ENCODE measurements at places on chromosomes 5 and 9. TPM values are rescaled to one million over a fixed set of nuclear protein-coding genes. Genes with fewer than 3 reads are reported as not detected.

DNA sequence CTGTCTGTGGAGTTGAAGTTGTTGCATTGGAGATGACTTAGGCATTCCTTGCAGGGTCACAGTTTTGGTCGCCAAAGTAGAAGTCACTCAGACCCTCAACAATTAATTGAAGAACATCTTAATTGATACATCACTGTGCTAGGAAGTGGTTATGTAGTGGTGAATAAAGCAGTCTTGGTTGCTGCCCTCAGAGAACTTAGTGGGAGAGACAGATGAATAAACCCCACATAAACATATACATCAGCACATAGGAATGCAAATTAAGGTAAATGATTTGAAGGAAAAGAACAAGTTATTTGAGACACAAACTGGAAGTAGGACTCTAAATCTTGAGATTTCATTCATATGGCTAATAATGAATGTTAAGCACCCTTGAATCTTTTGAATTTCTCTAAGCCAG, 25.7 kb downstream of the FAM174A start:
- H3K36me3 ChIP-seq: peaks cover 24% of the 10 kb centered on the region
- DNase-seq: no peak
- no peaks in the 10 kb centered on the region for H3K27me3 ChIP-seq

- H3K27me3 ChIP-seq: no peaks in the 10 kb centered on the region
- H3K36me3 ChIP-seq: no peaks in the 10 kb centered on the region
- no peak overlapping the region for H3K4me3 ChIP-seq
- H3K4me1 ChIP-seq: peaks cover under 1% of the 10 kb centered on the region
- H3K27ac ChIP-seq: no peak overlapping the region
These were observed 57.3 kb downstream of the FGF18 start for GRCh38 chr5:171476701-171477100.

- peak overlapping the region; percentile 97 for H3K27ac ChIP-seq
- H3K36me3 ChIP-seq: no peaks in the 10 kb centered on the region
- DNase-seq: peak; percentile 96
- H3K27me3 ChIP-seq: no peaks in the 10 kb centered on the region
These were observed 2.4 kb downstream of the CARD19 start for GRCh38 chr9:93098236-93098946.

GRCh38 chr5:151092762-151093161, 11.9 kb upstream of the TNIP1 start:
- H3K4me1 ChIP-seq: peaks cover 40% of the 10 kb centered on the region
- no peak overlapping the region for H3K27ac ChIP-seq
- no peaks in the 10 kb centered on the region for H3K36me3 ChIP-seq
- DNase-seq: no peak
- no peak overlapping the region for H3K4me3 ChIP-seq

DNA sequence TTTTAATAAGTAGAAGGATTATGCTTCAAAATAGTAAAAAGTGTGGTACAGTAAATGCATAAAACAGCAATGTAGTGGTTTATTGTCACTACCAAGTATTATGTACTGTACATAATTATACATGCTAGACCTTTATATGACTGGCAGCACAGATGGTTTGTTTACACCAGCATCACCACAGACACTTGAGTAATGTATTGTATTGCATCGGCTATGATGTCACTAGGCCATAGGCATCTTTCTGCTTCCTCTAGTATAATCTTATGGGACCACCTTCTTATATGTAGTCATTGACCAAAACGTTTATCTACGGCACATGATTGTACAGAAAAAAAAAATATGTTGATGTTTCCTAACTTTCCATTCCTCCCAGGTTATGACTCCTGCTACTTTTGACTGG, 31.9 kb upstream of the SSBP2 start:
- H3K27me3 ChIP-seq: no peaks in the 10 kb centered on the region
- H3K36me3 ChIP-seq: no peaks in the 10 kb centered on the region
- peaks cover 46% of the 10 kb centered on the region for H3K4me1 ChIP-seq
- DNase-seq: no peak

- no peak overlapping the region for H3K4me3 ChIP-seq
- H3K27me3 ChIP-seq: no peaks in the 10 kb centered on the region
- H3K36me3 ChIP-seq: no peaks in the 10 kb centered on the region
- no peak overlapping the region for H3K27ac ChIP-seq
- DNase-seq: no peak
- peaks cover 47% of the 10 kb centered on the region for H3K4me1 ChIP-seq
These were observed 67.0 kb downstream of the NFIB start for GRCh38 chr9:14246951-14247350.

GRCh38 chr5:132688536-132689339, 14.9 kb downstream of the IL4 start:
- no peak for DNase-seq
- H3K4me1 ChIP-seq: no peaks in the 10 kb centered on the region
- no peak overlapping the region for H3K27ac ChIP-seq
- H3K27me3 ChIP-seq: no peaks in the 10 kb centered on the region
- H3K36me3 ChIP-seq: no peaks in the 10 kb centered on the region

DNA sequence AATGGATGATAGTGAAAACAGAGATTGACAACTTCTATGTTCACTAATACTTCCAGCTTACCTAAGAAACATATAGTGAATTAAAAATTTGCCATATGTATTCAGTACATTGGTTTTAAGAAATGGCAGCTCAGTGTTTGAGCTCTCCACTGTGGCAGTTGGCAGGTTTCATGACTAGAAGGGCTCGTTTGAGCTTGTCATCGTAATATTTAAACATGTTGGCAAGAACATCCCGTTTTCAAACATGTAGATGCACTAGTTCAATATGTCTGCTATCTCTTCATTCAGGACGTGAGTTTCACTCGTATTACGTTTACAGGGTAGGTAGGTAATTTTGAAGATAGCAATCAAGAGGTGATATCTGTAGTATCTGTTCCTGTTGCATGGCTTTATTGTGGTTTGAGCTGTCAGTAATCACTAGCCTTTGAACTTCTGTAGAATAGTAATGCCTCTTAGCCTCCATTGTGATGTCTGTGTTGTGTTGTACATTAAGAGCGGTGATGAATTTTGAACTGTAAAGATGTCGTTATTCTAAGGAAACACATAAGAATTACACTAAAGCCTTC, 74.8 kb downstream of the NLN start:
- H3K4me1 ChIP-seq: peaks cover 9% of the 10 kb centered on the region
- peaks cover 4% of the 10 kb centered on the region for H3K36me3 ChIP-seq
- H3K27me3 ChIP-seq: no peaks in the 10 kb centered on the region

GRCh38 chr9:79384091-79384490, 187.7 kb upstream of the TLE4 start:
- no peaks in the 10 kb centered on the region for H3K4me1 ChIP-seq
- no peaks in the 10 kb centered on the region for H3K27me3 ChIP-seq
- DNase-seq: no peak
- no peaks in the 10 kb centered on the region for H3K36me3 ChIP-seq
- no peak overlapping the region for H3K27ac ChIP-seq

- peaks cover 19% of the 10 kb centered on the region for H3K27me3 ChIP-seq
- peaks cover 13% of the 10 kb centered on the region for H3K4me1 ChIP-seq
- DNase-seq: no peak
- no peak overlapping the region for H3K4me3 ChIP-seq
These were observed 8.5 kb downstream of the INSYN2B start for GRCh38 chr5:169971780-169972179.

GRCh38 chr5:17217493-17218352, at the start of gene BASP1:
TSS of gene BASP1 (plus strand) at chr5:17217631. CDS start at chr5:17275217, 57,586 bp downstream.
- H3K36me3 ChIP-seq: no peaks in the 10 kb centered on the region
- DNase-seq: no peak
- H3K27me3 ChIP-seq: no peaks in the 10 kb centered on the region
- H3K4me1 ChIP-seq: peaks cover 6% of the 10 kb centered on the region
- peak within 1 kb of the TSS; percentile 49 for H3K4me3 ChIP-seq

DNA sequence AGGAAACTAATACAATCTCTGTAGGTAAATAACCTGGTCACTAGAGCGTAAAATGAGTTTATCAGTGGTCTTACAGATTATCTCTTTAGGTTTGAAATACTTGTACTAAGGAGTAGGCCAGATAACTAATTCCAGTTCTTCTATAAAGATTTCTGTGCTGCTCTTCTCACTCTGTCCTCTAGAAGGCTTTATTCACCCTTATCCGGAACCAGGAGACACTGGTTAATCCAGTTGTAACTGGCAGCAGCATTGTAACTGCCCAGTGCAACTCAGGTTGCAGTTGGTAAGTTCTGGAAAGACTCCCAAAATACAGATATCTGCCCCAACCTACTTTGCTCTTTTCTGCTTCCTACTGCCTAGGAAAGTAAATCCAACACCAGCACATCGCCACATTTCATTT, 19.8 kb downstream of the C5orf22 start:
- peaks cover 57% of the 10 kb centered on the region for H3K36me3 ChIP-seq
- H3K27me3 ChIP-seq: no peaks in the 10 kb centered on the region
- no peak for DNase-seq
- H3K4me3 ChIP-seq: no peak overlapping the region
- no peak overlapping the region for H3K27ac ChIP-seq
- H3K4me1 ChIP-seq: no peaks in the 10 kb centered on the region

DNA sequence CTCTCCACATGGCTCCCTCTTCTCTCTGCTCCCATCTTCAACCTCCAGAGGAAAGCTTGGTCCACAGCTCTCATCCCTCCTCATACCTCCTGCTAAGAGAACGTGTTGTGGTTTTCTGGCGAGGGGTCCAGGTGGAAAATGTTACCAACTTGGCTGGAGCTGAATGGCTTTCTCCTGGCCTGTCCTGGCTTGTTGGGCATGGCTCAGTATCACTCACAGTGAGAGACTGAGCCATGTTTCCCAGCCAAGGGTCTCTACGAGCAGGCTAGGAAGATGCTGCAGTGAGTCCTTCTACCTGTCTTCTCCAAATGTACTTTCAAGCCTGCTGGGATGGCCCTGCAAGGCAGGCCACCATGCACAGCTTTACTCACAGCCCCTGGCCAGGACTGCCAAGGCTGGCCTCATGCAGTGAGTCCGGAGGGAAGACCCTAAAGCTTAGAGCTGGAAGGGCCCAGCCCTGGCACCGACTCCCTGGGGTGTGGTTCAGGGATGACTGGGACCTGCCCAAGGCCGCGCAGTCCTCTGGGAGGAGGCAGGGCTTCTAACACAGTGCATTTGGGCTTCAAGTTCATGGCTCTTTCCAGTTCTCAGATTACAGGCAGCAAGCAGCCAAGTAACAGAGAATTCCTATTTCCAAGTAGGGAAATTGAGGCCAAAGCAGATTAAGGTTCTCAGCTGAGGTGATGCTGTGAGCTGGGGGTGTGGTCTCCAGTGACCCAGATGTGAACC, 59.5 kb downstream of the COL27A1 start:
- H3K27ac ChIP-seq: no peak overlapping the region
- peaks cover 2% of the 10 kb centered on the region for H3K36me3 ChIP-seq
- no peaks in the 10 kb centered on the region for H3K27me3 ChIP-seq
- no peak overlapping the region for H3K4me3 ChIP-seq

GRCh38 chr5:128572930-128573319, 34.9 kb upstream of the FBN2 start:
- H3K27ac ChIP-seq: no peak overlapping the region
- H3K4me3 ChIP-seq: no peak overlapping the region
- no peaks in the 10 kb centered on the region for H3K4me1 ChIP-seq
- no peak for DNase-seq

- H3K27ac ChIP-seq: peak overlapping the region; percentile 57
- DNase-seq: no peak
- no peak overlapping the region for H3K4me3 ChIP-seq
- peaks cover 50% of the 10 kb centered on the region for H3K4me1 ChIP-seq
- no peaks in the 10 kb centered on the region for H3K27me3 ChIP-seq
These were observed 9.2 kb downstream of the ARPC5L start for GRCh38 chr9:124871156-124871561.

DNA sequence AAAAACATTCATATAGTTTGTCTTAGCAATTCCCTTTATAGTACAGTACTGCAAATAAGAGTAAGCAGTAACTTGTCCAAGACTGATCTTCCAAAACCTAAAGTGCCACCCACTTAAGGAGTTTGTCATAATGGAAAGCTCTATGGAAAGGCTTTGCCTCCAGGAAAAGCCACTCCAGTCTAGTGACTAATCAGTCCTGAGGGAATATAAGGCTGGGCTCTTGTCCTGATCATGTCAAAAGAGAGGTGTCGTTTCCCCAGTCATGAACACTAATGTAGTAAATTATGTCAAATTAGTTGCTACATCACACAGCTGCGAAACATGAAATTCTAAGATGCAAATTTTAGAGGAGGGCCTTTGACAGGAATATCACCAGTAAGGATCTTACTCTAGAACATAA, 271.6 kb downstream of the GABRB2 start:
- H3K4me3 ChIP-seq: no peak overlapping the region
- no peaks in the 10 kb centered on the region for H3K27me3 ChIP-seq
- H3K36me3 ChIP-seq: no peaks in the 10 kb centered on the region
- DNase-seq: no peak
- no peaks in the 10 kb centered on the region for H3K4me1 ChIP-seq

GRCh38 chr5:157180374-157181264, at the start of gene ITK:
TSS of gene ITK (plus strand) at chr5:157180840. CDS start at chr5:157180978, 138 bp downstream.
- H3K4me3 ChIP-seq: no peak within 1 kb of the TSS
- peak; percentile 45 for DNase-seq
- H3K27ac ChIP-seq: no peak within 1 kb of the TSS
- no peaks in the 10 kb centered on the region for H3K36me3 ChIP-seq
- H3K27me3 ChIP-seq: peaks cover 22% of the 10 kb centered on the region

DNA sequence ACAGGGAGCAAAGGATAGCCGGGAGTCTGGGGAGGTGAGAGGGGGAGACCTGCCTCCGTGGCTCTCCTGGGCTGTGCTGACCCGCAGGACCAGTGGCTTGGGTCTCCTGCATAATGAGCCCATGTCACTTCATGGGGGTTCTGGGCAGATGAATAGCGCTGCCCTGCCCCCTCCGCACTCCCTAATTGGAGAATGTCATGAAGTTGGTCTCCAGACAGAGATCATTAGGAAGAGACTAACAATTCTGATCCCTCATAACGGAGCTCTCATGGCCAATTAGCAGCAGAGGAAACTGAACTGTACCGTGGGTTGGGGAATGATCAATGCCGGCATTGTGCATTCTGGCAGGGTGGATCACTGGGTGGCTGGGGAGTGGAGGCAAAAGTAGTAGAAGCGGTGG, 186.1 kb downstream of the FSTL4 start:
- no peaks in the 10 kb centered on the region for H3K4me1 ChIP-seq
- H3K4me3 ChIP-seq: no peak overlapping the region
- no peaks in the 10 kb centered on the region for H3K36me3 ChIP-seq
- H3K27me3 ChIP-seq: no peaks in the 10 kb centered on the region
- H3K27ac ChIP-seq: no peak overlapping the region

GRCh38 chr5:119329666-119330065, 26.2 kb upstream of the TNFAIP8 start:
- no peaks in the 10 kb centered on the region for H3K36me3 ChIP-seq
- no peaks in the 10 kb centered on the region for H3K27me3 ChIP-seq
- H3K4me3 ChIP-seq: no peak overlapping the region
- H3K27ac ChIP-seq: no peak overlapping the region
- no peak for DNase-seq

- H3K4me3 ChIP-seq: no peak overlapping the region
- peaks cover 35% of the 10 kb centered on the region for H3K36me3 ChIP-seq
- peak overlapping the region; percentile 86 for H3K27ac ChIP-seq
- no peaks in the 10 kb centered on the region for H3K27me3 ChIP-seq
- DNase-seq: no peak
- peaks cover 100% of the 10 kb centered on the region for H3K4me1 ChIP-seq
These were observed 69.7 kb downstream of the PIK3R1 start for GRCh38 chr5:68285075-68285840.

- H3K36me3 ChIP-seq: no peaks in the 10 kb centered on the region
- no peaks in the 10 kb centered on the region for H3K27me3 ChIP-seq
- H3K4me3 ChIP-seq: no peak overlapping the region
- DNase-seq: peak; percentile 62
These were observed 95.0 kb upstream of the SLC25A48 start for GRCh38 chr5:135739383-135739981.

TRPM6 gene
- total RNA-seq: 0.52 TPM

HIGD2A gene
- 179 TPM for total RNA-seq

GDNF gene
- total RNA-seq: 10.1 TPM

ALDOB gene
- total RNA-seq: not detected

IL3 gene
- total RNA-seq: not detected

FRMPD1 gene
- total RNA-seq: 0.50 TPM

FBP1 gene
- total RNA-seq: 4.6 TPM

TMEM215 gene
- total RNA-seq: 0.06 TPM

MAP3K1 gene
- 9.2 TPM for total RNA-seq

C5 gene
- total RNA-seq: 5.4 TPM
